Sigmoid colon (tissue), 7 donors: ENCODE measurements at places on chromosomes 16 and 17. TPM values are rescaled to one million over a fixed set of nuclear protein-coding genes. Genes with fewer than 3 reads are reported as not detected.
A peak's percentile ranks its signal among the peaks of the same experiment; 100 is the strongest.

DNA sequence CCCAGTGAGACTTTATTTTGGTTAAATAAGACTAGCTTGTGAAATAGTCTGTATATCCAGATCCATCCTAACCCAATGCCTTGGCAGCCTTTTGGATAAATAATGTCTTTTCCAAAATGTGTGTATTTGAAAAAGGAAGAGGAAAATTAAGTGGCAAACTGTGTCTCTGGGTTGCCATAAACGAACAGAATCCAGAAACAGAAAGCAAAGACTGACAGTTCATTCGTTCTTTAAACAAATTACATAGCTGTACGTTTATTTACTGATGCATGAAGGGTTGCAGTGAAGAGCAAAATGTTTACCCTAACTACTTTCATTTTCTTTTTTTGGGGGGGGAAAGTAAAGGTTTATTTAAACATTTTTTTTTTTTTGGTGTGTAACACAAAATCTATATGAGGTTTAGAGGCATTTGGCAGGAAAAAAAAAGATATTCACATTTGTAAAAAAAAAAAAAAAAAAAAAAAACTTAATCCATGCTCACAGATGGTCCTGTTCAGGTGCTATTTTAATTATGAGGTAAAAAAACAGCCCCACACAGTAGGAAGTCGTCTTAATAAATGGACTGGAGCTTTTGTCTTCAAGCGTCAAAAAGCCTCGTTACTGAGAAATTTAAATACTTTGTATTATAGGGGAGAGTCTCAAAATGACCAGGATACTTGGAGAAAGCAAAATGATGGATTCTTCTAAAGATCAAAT, 245.9 kb downstream of the FTO start:
- no peak for DNase-seq
- no peak overlapping the region for H3K4me3 ChIP-seq
- no peaks in the 10 kb centered on the region for H3K27me3 ChIP-seq
- H3K36me3 ChIP-seq: no peaks in the 10 kb centered on the region
- peaks cover 12% of the 10 kb centered on the region for H3K4me1 ChIP-seq

- H3K4me1 ChIP-seq: peaks cover 33% of the 10 kb centered on the region
- DNase-seq: no peak
Measured at GRCh38 chr17:19726631-19727376, 10.4 kb upstream of the SLC47A2 start.

The SGCA gene
- polyA plus RNA-seq: 4.6 TPM

The MYO15A gene
- polyA plus RNA-seq: 0.73 TPM

- H3K27me3 ChIP-seq: no peaks in the 10 kb centered on the region
- no peak for DNase-seq
- H3K4me1 ChIP-seq: no peaks in the 10 kb centered on the region
- H3K27ac ChIP-seq: no peak overlapping the region
- H3K4me3 ChIP-seq: no peak overlapping the region
Measured at GRCh38 chr17:3621146-3621720, 12.0 kb upstream of the TRPV1 start.

GRCh38 chr17:74117999-74118421, 85.5 kb upstream of the RPL38 start:
- no peaks in the 10 kb centered on the region for H3K27me3 ChIP-seq
- no peaks in the 10 kb centered on the region for H3K4me1 ChIP-seq
- H3K4me3 ChIP-seq: no peak overlapping the region
- H3K27ac ChIP-seq: no peak overlapping the region
- DNase-seq: peak; percentile 20

The MYL4 gene
- polyA plus RNA-seq: 2.8 TPM

The KRTAP3-2 gene
- polyA plus RNA-seq: not detected

The TTYH2 gene
- polyA plus RNA-seq: 0.60 TPM

The IRX5 gene
- polyA plus RNA-seq: not detected
